Activated CD4-positive, CD25-positive, alpha-beta regulatory T cell (primary cell): ENCODE measurements at places on chromosomes 6 and 20.

- no peak for DNase-seq
Observed at GRCh38 chr6:170464524-170464979, 88.6 kb downstream of the PSMB1 start.

DNA sequence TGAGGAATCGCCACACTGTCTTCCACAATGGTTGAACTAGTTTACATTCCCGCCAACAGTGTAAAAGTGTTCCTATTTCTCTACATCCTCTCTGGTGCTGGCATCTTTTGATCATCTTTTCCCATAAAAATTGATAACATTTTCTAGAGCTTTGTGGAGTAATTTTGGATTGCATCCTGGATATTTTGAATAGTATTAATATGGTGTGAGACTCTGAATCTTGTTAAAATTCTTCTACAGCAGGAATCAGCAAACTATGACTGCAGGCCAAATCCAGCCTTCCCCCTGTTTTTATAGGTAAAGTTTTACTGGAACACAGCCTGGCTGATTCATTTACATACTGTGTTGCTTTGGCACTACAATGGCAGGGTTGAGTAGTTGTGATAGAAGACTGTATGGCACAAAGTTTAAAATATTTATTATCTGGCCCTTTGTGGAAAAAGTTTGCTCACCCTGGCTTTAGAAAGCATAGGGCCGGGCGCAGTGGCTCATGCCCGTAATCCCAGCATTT, 15.0 kb upstream of the RNF8 start:
- DNase-seq: no peak

- no peak for DNase-seq
Observed at GRCh38 chr6:157514659-157515496, 133.9 kb downstream of the ZDHHC14 start.

DNA sequence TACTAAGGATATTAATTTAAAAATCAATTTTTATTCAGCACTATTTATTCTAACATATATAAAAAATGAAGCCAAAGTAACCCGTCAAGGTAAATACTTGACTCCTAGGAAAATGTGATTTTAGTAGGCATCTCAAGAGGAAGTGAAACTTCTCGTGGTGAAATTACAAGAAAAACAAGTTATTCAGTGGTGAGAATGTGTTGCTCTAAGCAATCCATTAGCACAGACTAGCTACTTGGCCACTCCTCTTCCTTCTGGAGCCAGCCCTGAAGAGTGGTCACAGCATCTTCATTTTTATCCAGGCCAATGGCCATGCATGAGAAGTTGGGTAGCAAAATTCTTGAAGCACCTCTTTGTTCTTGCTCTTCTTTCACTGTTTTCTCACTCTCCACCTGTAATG, 40.4 kb upstream of the GFRAL start:
- no peak for DNase-seq

- DNase-seq: no peak
Observed at GRCh38 chr20:63552481-63553249, 1.3 kb upstream of the FNDC11 start.

DNA sequence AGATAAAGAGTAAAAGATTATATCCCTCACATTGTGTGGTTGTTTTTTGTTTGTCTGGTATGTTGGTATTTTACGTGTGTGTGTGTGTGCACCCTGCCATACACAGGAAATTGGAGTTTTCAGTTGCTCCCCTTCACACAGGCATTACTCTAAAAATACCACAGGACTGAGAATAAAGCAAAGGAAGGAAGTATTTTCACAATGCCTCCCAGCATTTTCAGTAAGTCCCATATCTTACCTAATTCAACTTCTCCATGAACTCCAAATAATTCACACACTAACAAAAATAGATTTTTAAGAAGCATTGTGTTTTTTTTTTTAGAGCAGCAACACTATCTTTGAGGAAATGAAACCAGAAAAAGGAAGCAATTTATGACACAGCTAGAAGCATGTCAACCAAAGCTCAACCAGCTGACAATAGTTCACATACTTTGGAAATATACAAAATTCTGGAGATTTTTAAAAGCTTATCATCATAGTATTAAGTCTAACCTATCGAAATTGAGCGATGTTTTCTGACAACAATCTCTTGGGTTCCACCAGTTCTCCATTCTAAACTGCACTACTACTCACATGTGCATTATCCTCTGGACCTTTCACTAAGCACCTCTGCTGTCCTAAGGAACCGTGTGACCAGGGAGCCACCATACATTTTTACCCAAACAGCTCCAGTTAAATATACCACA, 2.1 kb downstream of the UBE2J1 start:
- DNase-seq: no peak
